Skin of body (tissue), 3 donors: ENCODE measurements at places on chromosomes 7 and 10. TPM values are rescaled to one million over a fixed set of nuclear protein-coding genes. Genes with fewer than 3 reads are reported as not detected.

DNA sequence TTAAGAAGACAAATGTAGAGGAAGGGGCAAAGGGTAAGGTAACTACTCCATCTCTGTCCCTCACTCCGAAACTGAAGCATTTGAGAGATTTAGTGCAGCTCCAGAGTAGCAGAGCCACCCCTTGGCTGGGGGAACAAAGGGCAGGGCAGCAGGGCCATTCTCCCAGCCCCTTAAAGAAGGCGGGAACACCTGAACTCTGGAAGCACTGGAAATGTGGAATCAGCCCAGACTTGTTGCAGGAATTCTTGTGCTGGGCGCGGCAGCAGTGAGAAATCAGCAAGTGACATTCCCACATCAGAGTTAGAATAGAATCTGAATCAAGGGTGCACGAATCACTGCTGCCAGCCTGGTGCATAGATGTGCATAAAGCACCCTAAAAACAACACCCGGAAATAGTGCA, 34.4 kb upstream of the GRM8 start:
- DNase-seq: peak; percentile 6

The GFRA1 gene
- total RNA-seq: 49.8 TPM

DNA sequence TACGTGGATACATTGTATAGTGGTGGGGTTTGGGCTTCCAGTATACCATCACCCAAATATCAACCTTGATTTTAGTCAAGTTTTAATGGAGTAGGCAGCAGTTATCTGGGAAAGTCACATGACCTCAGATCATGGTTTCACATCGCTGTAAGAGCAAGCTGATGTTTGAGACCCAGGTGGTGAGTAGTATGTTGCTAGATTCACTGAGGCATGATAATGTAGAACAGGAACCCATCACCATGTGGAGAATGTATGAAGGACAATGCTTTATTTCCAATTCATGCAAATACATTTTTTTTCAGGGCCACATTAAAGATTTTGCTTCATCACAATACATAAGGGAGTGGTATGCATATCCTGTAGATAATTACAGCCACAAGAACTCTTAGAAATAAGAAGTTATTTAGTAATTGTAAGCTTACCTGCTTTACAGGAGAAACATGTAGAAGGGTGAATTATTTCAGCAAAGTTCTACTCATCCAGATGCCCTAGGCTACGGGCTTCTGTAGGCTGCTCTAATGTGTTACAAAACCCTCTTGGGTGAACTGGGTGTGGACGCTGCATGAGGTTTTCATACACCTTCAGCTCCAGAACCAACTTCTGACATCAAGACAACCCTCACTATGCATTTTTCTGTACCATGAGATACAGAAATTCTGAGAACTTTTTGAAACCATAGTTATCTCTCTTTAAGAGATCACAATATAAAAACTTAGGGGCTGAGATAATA, 27.6 kb upstream of the LAMB4 start:
- DNase-seq: no peak

DNA sequence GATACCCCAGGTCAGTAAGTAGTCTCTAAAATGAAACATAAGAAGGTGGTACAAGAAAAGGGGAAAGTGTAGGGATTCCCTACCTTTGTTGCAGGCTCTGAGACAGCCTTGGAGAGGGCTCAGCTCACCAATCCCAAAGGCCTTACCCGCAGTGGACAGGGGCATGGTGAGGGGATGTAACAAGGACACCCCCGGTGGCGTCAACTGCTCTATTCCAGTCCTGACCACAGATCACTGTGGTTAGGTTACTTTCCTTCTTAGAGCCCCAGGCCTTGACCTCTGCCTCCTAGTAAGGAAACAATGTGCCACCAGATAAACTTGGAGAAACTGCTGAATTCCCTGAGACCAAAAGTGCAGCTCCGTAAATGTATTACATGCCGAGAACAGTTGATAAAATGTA, 17.5 kb downstream of the PLXNA4 start:
- DNase-seq: no peak

The LMTK2 gene
- 12.9 TPM for total RNA-seq

DNA sequence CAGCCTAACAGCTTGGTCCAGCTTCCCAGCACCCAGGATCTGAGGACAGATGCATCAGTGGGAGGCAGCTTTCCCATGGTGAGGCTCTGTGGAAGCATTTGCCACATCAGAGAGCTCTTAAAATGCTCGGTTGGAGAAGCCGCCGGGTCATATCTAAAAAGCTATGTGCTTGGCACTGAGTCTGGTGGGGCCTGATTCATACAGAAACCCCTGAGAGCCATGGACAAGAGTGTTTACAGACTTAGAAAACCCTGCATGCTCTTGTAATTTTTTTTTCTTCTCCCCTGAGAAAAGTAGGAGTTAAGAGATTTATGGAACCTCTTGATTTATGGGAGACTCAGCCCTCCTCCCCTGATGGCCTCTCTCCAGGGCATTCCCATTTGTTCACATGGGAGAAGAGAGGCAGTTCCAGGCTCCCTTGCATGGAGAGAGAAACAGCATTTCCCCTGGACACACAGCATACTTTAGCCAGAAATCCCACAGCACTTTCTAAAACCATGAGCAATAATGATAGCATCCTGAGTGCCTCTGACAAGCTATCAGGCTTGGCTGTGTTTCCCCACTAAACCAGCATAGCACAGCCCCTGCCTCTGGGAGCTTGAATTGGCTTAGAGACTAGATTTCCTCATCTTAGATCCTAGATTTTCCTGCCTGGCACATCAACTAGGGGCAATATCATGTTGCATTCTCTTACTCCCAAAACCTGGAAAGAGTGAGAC, 322.1 kb upstream of the AUTS2 start:
- DNase-seq: peak; percentile 50

DNA sequence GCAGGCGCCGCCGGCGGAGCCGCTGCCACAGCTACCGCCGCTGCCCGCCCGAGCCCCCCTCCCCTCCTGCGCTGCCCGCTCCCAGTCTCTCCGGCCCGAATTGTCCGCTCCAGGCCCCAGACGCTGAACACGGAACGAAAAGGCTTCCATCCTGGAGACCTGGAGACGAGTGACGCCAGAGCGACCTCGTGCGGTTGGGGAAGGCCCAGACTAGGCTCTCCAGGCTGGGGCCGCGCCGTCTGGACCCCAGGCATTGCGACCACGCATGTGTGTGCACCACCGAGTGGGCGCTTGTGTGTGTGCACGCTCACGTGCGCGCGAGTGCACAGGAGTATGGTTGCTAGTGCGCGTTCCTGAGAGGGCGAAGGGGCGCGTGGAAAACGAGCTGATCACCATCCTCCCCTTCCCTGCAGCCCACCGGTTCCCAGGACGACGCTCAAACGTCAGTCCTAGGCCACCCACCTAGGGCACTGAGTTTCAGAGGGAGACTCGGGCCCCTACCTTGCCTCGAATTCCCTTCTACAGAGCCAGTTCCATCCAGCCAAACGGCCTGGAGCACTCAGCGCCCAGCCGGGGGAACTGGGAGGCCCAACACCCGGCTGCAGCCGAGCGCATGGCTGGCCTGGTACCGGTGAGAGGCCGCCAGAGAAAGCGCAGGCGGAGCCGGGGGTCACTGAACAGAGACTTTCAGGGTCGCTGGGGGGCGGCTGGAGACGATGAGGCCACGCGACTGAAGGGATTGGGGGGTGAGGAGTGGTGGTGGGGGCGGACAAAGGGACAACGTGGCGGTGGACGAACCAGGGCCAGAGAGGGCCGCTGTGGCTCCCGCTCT, 11.6 kb downstream of the LBX1 start:
- DNase-seq: no peak

DNA sequence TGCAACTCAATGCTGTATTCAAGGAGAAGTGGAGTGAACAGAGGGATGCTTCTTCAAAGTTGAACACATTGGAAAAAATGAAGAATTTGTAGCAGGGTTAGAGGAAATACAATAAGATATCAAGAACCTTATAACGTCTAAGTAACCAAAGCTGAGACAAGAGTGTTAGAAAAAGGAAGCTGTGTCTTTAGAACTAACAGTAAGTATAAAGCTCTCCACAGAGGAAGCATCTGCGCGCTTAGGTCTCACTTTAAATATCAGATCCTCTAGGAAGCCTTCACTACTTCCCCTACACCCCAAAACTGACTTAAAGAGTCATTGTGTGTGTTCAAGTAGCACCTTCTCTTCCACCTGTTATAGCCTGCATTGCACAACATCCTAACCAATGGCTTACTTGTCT, 43.0 kb downstream of the CH25H start:
- DNase-seq: no peak

The CYP2C19 gene
- total RNA-seq: 0.69 TPM

GRCh38 chr7:28835800-28836199, 122.3 kb downstream of the TRIL start:
- DNase-seq: no peak
